ENCODE measurements at places on chromosomes 11 and 22.
A peak's percentile ranks its signal among the peaks of the same experiment; 100 is the strongest.

GRCh38 chr11:76670485-76671236 lies at the start of gene LRRC32:
TSS of gene LRRC32 (minus strand) at chr11:76670747. CDS start at chr11:76665954, 4,793 bp downstream.
- peak; percentile 27 for DNase-seq

DNA sequence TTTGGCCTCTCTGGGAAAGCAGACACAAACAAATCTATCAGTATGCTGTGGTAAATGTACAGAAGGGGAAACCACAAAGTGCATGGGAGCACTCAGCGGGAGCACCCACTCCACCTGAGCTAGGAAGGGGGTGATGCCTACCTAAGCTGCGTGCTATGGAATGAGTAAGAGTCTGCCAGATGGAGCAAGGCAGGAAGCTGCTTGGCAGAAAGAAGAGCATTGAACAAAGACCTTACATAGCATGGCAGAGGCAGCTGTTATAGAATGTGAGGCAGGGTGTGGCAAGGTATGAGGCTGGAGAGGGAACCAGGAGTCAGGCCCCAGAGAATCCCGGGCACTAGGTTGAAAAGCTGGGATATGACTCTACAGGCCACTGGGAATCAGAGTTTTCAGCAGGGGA lies 13.8 kb upstream of the MTFP1 start:
- no peak for DNase-seq

DNA sequence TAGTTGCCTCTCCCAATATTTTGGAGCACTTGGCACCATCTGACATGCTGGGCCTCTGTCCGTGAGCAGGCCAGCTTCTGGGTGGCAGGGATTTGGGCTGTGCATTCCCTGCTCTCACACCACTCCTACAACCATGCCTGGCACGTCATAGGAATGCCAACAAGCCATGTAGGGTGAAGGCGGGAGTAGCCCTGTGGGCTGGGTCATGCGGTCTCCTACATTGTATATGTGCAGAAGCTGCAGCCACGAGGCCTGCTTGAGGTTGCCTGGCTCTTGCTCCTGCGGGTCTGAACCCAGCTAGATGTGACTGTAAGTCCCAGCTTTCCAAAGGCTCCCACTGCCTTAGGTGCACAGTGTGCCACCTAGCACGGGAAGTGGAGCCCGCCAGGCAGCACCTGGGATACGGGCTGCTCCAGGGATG lies 14.5 kb downstream of the MYEOV start:
- DNase-seq: no peak

- no peak for DNase-seq
These were observed 68.6 kb downstream of the LDLRAD3 start for GRCh38 chr11:36012455-36012854.

DNA sequence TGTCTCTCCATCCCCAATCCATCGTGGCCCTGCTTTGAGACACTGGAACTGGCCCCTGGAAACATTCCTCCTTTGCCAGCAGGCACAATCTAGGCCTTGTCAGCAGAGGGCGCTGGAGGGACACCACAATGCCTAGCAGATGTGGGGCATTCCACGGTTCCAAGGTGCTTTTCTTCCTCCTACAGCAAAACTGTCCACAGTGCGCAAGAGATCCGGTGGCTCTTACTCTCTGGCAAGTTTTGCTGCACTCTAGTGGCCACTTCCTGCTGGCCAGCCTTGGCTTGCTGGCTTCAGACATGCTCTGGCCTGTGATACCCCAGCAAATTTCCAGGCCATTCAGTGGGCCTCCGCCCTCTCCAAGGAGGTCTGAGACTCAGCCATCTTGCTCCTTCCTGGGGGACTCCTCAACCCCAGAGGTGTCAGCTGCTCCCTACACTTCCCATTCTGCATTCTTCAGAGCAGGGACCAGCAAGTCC lies 17.1 kb upstream of the RBM4B start:
- DNase-seq: no peak
